ENCODE measurements at places on chromosomes 3 and 15. TPM values are rescaled to one million over a fixed set of nuclear protein-coding genes. Genes with fewer than 3 reads are reported as not detected.

KNL1 gene
- total RNA-seq: 43.4 TPM

NR1I2 gene
- total RNA-seq: 1.3 TPM

DUT gene
- 137 TPM for total RNA-seq

IQCF5 gene
- total RNA-seq: not detected

CYP11A1 gene
- total RNA-seq: 0.06 TPM

P2RY14 gene
- not detected for total RNA-seq

MEX3B gene
- total RNA-seq: 6.1 TPM

DNA sequence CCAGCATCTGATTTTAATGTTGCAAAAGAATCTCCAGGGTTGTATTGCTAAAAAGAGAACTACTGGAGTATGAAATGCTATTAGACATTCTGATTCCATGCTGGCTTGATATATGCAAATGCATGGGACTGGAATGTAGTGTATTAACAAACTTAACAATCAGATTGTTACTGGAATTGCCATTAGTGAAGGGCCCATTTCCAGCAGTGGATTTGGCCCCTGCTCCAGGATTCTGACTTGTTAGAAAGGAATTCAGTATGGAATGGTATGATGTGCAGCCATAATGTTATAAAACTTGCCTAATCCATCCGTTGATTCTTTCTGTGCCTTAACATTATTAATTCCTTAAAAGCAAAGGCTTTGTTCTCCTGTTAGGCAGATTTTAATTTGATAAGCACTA is 7.9 kb downstream of the ARRDC4 start:
- DNase-seq: peak; percentile 9

GRCh38 chr15:35427091-35427490 is 118.9 kb downstream of the DPH6 start:
- peak; percentile 24 for DNase-seq

DNA sequence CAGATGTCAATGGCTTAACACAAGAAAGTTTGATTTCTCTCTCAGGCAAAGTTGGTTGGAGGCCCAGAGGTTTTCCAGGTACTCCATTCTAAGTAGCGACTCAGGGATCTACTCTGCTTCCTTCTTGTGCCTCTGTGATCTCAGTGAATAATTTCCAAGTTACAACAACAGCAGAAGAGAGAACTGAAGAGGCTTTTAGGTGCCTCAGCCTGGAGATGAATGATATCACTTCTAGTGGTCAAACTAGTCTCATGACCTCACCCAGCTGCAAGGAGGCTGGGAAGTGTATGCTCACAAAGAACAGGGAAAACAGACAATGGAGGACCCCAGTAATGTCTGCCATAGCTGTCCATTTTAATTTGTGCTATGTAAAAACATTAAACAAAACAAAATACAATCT is 4.6 kb upstream of the PRICKLE2 start:
- DNase-seq: peak; percentile 44

DNA sequence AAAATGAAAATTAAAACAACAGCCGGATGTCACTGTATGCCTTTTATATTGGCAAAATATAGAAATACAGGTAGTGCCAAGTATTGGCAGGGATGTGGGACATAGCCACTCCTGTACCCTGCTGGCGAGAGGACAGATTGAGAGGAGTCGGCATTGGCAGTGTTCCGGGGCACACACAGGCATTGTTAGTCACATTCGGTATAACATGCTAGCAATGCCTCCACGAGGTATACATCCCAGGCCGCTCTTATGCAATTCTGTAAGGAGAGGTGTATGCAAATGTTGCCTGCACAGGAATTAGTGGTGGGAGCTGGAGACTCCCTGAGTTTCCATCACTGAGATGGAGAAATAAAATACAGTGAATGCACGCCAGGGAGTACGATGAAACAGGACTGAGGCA is 99.4 kb upstream of the DLG1 start:
- DNase-seq: no peak

DNA sequence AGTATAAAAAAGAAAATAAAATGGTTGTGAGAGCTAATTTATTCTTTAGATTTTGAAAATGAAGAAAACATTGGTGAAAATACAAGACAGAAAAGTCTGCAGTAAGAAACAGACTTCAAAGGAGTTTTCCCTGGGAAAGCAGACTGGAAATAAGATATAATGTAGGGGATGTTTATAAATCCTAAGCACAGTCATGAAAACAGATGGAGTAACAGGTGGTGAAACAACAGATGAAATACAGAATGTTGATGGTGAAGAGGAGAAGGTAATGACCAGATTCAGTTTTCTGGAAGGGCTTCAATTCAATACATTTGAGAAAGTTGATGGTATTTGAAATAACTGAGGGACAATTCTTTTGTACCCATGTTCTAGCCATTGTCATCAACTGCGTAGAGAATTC is 353.9 kb downstream of the CHL1 start:
- no peak for DNase-seq

- DNase-seq: peak; percentile 91
Measured at GRCh38 chr3:194333212-194333980, 17.7 kb downstream of the CPN2 start.

DNA sequence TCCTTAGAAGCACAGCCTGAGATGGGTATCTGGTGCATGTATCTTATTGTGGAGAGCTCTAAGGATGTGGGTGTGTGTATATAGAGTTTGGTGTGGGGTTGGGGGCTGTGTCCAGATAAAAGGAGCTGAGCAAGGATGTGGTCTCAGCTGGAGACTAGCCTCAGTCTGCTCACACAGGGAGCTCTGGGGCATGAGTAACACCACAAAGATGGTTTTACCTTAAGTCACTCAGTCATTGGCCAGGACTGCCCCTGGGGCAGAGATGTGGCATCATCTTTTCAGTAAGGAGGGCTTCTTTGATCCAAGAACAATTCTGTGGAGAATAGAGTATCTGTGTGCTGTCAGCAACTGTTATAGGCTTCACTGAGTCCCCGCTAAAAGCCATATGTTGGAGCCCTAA is 163.4 kb upstream of the NUDT16 start:
- peak; percentile 95 for DNase-seq

DNA sequence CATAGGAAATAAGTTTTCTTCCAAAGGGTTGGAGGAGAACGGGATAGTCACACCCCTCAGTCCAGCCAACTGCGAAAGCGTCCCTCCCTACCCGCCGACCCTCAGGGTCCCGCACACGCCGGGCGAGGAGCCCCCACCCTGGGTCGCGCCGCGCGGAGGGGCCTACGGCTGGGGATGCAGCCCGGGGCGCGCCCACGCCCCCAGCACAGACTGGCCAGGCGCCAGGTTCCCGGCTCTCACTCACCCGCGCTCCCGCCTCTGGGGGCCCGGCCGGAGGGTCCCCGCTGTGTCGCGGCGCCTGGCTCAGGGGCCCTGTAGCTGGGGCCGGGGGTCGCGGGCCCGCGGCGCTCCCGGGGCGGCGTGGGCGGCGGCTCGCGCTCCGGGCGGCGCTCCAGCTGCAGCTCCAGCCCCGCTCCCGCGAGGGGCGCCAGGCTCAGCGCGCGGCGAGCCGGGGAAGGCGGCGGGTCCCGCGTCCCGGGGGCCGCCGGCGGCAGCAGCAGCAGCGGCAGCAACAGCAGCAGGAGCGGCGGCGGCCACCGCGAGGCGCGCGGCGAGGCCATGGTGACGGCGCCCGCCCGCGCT is 375 bp downstream of the HEG1 start:
- DNase-seq: peak; percentile 31

GRCh38 chr3:78809966-78810365 is 957.8 kb downstream of the ROBO1 start:
- DNase-seq: no peak

GRCh38 chr3:121793078-121793477 is 41.8 kb downstream of the IQCB1 start:
- DNase-seq: no peak

DNA sequence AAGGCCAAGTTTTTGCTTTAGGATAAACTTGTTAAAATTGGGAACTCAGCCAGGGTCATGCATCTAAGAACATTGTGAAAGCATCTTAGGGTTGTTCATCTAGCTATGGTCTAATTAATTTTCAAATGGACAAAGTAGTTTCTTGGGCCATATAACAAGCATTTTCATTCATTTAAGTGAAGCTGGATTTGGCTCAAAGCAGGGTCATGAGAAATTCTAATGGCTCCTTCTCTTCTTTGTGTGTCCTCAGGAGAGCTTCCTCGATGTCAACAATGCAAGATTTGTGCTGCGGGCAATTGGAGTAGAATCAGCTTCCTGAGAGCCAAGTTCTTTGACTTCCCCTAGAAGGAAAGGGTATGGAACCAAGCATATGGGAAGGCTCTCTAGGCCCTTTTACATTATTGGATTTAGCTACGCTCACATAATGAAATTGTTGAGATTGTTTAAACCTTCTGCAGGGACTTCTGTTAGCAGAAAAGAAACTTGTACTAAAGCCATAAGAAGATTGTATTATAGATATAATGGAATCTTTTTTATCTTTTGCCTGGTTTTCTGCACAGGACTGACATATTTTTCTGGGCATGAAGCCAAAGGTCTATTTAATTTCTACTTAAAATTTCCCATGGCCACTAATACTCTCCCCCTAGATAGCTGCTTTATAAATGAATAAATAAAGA is 1.8 kb upstream of the SAMMSON start:
- no peak for DNase-seq

GRCh38 chr3:129625072-129625874 is 18.8 kb upstream of the PLXND1 start:
- peak; percentile 78 for DNase-seq

- DNase-seq: no peak
Measured at GRCh38 chr15:58669108-58669507, 80.4 kb downstream of the ADAM10 start.

DNA sequence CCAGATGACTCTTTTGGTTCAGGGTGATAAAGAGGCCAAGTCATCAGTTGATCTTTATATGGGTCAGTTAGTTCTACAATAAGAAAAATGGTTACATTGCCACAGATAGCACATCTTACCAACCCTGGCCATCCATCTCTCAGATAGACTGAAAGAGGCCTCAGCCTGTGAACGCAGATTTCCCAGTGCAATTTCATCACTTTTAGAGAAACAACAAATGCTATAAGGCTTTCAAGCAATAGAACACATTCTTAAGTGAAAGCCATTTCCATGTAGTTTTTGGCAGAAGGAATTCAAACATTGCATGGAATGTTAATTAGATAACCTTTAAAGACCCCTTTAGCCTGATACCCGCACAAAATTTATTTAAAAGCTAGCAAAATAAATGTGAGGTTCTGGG is 200.6 kb upstream of the ZBTB20 start:
- no peak for DNase-seq
